ENCODE measurements at places on chromosomes 5 and 9. TPM values are rescaled to one million over a fixed set of nuclear protein-coding genes. Genes with fewer than 3 reads are reported as not detected.

Gene CENPK
- 33.7 TPM for total RNA-seq

Gene YTHDC2
- 15.1 TPM for total RNA-seq

Gene NFIB
- 30.9 TPM for total RNA-seq

Gene BRINP1
- not detected for total RNA-seq

Gene GPRIN1
- 10.1 TPM for total RNA-seq

Gene GRM6
- total RNA-seq, result not detected

Gene SLC6A19
- total RNA-seq, result not detected

Gene SLC9A3
- not detected for total RNA-seq

Gene SPINK7
- total RNA-seq, result not detected

Gene RPL37
- total RNA-seq, result 4,476 TPM

Gene RNF224
- total RNA-seq, result 0.05 TPM

Gene ANXA2R
- 2.8 TPM for total RNA-seq

Gene PCDHB15
- 2.7 TPM for total RNA-seq

Gene WDR38
- not detected for total RNA-seq

Gene RANBP6
- total RNA-seq, result 18.5 TPM

Gene PCDHA1
- 2.5 TPM for total RNA-seq

Gene TGFBR1
- 8.7 TPM for total RNA-seq

Gene SLC34A1
- 0.61 TPM for total RNA-seq

Gene SLC45A2
- 0.49 TPM for total RNA-seq

Gene SLC1A1
- total RNA-seq, result 10.5 TPM

Gene N4BP3
- total RNA-seq, result 0.03 TPM

Gene RBM22
- total RNA-seq, result 43.1 TPM

Gene CNTNAP3B
- total RNA-seq, result 53.8 TPM

Gene KCNN2
- total RNA-seq, result not detected

Gene NUTM2G
- total RNA-seq, result not detected

Gene CEMIP2
- total RNA-seq, result 91.7 TPM

Gene NEURL1B
- total RNA-seq, result 0.11 TPM

Gene PNPLA7
- total RNA-seq, result 1.8 TPM

Gene LHX3
- not detected for total RNA-seq

Gene GPR107
- 14.8 TPM for total RNA-seq

Gene GLRA1
- total RNA-seq, result not detected

Gene PCDHGC4
- 1.8 TPM for total RNA-seq

Gene MEF2C
- total RNA-seq, result 6.4 TPM

All from A375 (cell line).